ENCODE measurements at places on chromosomes 5 and 9. TPM values are rescaled to one million over a fixed set of nuclear protein-coding genes. Genes with fewer than 3 reads are reported as not detected.

NR4A3 gene
- 1.5 TPM for total RNA-seq

DNA sequence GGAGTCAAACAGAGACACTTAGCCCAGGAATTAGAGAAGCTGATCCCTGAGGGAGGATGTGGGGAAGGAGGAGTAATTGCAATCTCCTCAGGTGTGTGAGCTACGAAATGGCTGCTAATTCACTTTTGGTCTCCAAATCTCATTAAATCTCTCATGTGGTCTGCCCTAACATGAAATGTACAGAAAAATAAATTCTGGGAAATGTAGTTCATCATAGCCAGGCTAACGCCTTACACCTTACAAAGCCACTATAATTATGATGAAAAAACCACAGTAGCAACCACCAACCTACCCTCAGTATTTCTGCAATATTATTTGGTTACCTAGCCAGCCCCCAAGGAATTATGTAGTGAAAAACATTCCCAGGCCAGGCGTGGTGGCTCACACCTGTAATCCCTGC is 354.0 kb downstream of the TMEM167A start:
- H3K27ac ChIP-seq, result no peak overlapping the region
- no peak overlapping the region for H3K4me3 ChIP-seq
- no peaks in the 10 kb centered on the region for H3K27me3 ChIP-seq
- no peaks in the 10 kb centered on the region for H3K4me1 ChIP-seq
- no peaks in the 10 kb centered on the region for H3K36me3 ChIP-seq

DIRAS2 gene
- not detected for total RNA-seq

- no peak overlapping the region for H3K4me3 ChIP-seq
- no peak for DNase-seq
- no peaks in the 10 kb centered on the region for H3K36me3 ChIP-seq
- H3K27ac ChIP-seq, result no peak overlapping the region
- H3K27me3 ChIP-seq, result no peaks in the 10 kb centered on the region
These were observed 17.9 kb upstream of the SPIN1 start for GRCh38 chr9:88370346-88370745.

DNA sequence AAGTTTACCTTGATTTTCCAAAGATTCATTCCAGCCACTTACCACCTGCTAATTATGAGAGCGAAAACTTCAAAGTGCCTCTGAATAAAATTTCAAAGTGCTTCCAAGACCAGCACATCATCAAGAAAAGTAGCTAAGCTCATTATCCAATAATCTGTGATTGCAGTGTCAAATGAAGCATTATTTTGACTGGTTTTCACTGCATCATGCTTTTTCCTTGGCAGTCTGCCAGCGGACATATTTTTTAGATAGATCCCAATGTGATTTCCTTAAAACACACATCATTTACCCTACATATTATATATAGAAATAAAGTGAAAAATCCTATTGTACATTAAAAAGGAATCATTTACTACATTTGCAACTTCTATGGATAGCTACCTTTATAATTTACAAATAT is 508.6 kb upstream of the FAM174A start:
- H3K4me1 ChIP-seq, result no peaks in the 10 kb centered on the region
- DNase-seq, result no peak
- H3K27ac ChIP-seq, result no peak overlapping the region
- H3K27me3 ChIP-seq, result no peaks in the 10 kb centered on the region
- no peak overlapping the region for H3K4me3 ChIP-seq

DNA sequence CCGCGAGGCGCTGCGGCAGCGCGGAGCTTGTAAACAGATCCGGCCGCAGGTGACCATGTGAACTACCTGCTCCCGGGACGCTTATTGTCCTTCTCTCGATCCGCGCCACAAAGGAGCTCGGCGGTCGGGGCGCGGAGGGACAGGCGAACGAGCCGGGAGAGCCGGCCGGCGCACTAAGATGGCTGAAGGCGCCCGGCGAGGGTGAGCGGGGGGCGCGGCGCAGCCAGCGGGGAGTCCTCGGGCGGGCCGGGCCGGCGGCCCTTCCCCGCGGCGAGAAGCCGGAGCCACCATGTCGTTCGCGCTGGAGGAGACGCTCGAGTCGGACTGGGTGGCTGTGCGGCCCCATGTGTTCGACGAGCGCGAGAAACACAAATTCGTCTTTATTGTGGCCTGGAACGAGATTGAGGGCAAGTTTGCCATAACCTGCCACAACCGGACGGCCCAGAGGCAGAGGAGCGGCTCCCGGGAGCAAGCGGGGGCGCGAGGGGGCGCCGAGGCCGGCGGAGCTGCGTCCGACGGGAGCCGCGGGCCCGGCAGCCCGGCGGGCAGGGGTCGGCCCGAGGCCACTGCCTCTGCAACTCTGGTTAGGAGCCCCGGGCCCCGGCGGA is 535 bp downstream of the JMY start:
- peak overlapping the region; percentile 94 for H3K4me3 ChIP-seq
- H3K27ac ChIP-seq, result peak overlapping the region; percentile 69
- H3K27me3 ChIP-seq, result no peaks in the 10 kb centered on the region
- H3K36me3 ChIP-seq, result no peaks in the 10 kb centered on the region
- DNase-seq, result peak; percentile 16

GRCh38 chr9:121088576-121088975 is 13.8 kb downstream of the CNTRL start:
- no peak overlapping the region for H3K27ac ChIP-seq
- no peaks in the 10 kb centered on the region for H3K4me1 ChIP-seq
- H3K27me3 ChIP-seq, result no peaks in the 10 kb centered on the region
- no peak overlapping the region for H3K4me3 ChIP-seq
- no peak for DNase-seq

GRCh38 chr9:128382261-128382660 is 11.1 kb downstream of the URM1 start:
- no peak overlapping the region for H3K27ac ChIP-seq
- no peak overlapping the region for H3K4me3 ChIP-seq
- H3K27me3 ChIP-seq, result no peaks in the 10 kb centered on the region
- H3K36me3 ChIP-seq, result peaks cover 17% of the 10 kb centered on the region
- DNase-seq, result no peak

GRCh38 chr5:76718880-76719279 is 3.0 kb downstream of the F2R start:
- no peaks in the 10 kb centered on the region for H3K27me3 ChIP-seq
- peaks cover 47% of the 10 kb centered on the region for H3K4me1 ChIP-seq
- DNase-seq, result no peak

DNA sequence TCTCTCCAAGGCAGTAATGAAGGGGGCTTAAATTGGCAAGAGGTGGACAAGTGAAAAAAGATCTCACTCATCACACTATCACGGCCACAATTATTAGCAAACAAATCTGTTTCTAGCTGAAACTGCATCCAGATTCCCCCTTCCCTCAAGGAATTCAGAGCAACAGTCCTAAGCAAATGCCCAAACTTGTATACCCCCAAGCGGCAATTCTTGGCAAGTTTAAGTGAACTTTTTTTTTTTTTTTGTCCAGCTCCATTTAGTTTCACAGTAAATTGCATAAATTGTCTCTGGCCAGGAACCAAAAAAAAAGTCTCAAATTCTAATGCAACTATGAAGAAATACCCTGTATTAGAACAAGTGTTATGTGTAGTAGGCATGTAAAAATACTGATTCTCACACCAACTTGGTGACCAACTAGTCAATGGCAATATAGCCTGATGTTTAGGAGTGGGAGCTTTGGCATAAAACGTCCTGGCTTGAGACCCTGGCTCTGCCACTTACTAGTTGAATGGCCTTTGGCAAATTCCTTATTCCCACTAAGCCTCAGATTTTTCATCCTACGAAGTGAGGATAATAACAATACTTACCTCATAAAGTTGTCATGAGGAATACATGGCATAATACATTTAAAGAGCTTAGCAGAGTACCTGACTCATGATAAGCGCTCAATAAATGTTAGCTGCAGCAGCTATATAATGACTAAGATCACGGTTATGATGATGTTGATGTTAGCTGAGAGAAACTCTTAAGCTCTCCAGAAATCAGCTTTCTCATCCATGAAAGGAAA is 193.2 kb downstream of the ADAMTSL1 start:
- no peak overlapping the region for H3K4me3 ChIP-seq
- no peaks in the 10 kb centered on the region for H3K4me1 ChIP-seq
- H3K27me3 ChIP-seq, result no peaks in the 10 kb centered on the region
- no peak for DNase-seq
- no peak overlapping the region for H3K27ac ChIP-seq

GRCh38 chr5:106020894-106021293 is 1649.8 kb downstream of the EFNA5 start:
- no peak overlapping the region for H3K4me3 ChIP-seq
- DNase-seq, result no peak
- no peaks in the 10 kb centered on the region for H3K27me3 ChIP-seq
- H3K4me1 ChIP-seq, result no peaks in the 10 kb centered on the region
- H3K27ac ChIP-seq, result no peak overlapping the region

DNA sequence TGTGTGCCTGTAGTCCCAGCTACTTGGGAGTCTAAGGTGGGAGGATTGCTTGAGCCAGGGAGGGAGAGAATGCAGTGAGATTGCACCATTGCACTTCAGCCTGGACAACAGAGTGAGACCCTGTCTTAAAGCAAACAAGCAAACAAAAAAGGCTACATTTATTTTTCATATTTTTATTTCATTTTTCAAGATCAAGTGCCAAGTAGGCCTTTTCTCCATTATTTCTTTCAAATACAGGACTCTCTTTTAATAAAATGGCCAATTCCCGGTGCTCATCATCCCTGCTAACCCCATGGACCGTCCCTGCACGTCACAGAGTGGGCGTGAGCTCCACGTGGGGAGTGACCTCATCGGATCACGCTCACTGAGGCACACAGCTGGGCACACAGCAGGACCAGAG is 9.3 kb upstream of the GBGT1 start:
- no peaks in the 10 kb centered on the region for H3K4me1 ChIP-seq
- no peak overlapping the region for H3K27ac ChIP-seq
- no peak overlapping the region for H3K4me3 ChIP-seq
- no peak for DNase-seq
- peaks cover 11% of the 10 kb centered on the region for H3K27me3 ChIP-seq
- no peaks in the 10 kb centered on the region for H3K36me3 ChIP-seq

TLR4 gene
- 0.18 TPM for total RNA-seq

GRCh38 chr5:68110264-68110663 is 105.3 kb upstream of the PIK3R1 start:
- no peaks in the 10 kb centered on the region for H3K27me3 ChIP-seq
- no peaks in the 10 kb centered on the region for H3K36me3 ChIP-seq
- DNase-seq, result no peak
- no peak overlapping the region for H3K4me3 ChIP-seq
- no peak overlapping the region for H3K27ac ChIP-seq

DENND1A gene
- total RNA-seq, result 19.9 TPM

DNA sequence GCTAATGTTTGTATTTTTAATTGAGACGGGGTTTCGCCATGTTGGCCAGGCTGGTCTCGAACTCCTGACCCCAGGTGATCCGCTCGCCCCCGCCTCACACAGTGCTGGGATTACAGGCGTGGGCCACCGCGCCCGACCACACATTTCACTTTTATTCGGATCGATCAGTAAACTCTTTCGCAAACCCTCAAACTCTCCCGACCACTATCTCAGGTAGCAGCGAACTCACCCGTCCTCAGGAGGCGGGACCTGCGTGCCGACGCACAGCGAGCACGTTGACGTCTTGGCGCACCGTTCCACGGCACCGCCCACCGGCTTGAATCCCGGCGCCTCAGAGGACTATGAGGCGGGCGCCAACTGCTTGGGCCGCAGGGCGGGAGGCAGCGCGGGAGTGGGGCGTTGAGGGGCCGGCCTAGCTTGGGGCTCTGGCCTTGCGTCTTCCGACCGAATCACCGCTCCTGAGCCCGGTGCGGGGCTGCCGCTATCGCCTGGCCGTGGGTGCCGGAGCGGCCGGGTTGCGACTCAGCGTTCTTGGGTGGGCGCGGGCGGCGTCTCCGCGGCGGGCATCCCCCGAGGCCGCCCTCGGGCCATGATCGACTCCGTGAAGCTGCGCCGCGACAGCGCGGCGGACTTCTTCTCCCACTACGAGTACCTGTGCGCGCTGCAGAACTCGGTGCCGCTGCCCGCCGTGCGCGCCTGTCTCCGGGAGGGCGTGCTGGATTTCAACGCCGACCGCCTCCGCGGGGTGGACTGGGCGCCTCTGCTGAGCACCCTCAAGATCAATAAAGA is at the start of gene CEP78:
CEP78 (plus strand) TSS at position 314 of the 789 bp plus-strand sequence; CDS start at position 590, 276 bp downstream.
- H3K4me1 ChIP-seq, result peaks cover 9% of the 10 kb centered on the region
- peak; percentile 85 for DNase-seq
- H3K36me3 ChIP-seq, result peaks cover 8% of the 10 kb centered on the region
- peak within 1 kb of the TSS; percentile 100 for H3K4me3 ChIP-seq

FUBP3 gene
- 42.3 TPM for total RNA-seq

GRCh38 chr5:95086927-95087815 is 197.7 kb downstream of the MCTP1 start:
- H3K4me1 ChIP-seq, result peaks cover 2% of the 10 kb centered on the region
- H3K4me3 ChIP-seq, result no peak overlapping the region
- H3K27ac ChIP-seq, result no peak overlapping the region
- no peak for DNase-seq
- no peaks in the 10 kb centered on the region for H3K27me3 ChIP-seq
- no peaks in the 10 kb centered on the region for H3K36me3 ChIP-seq

- no peaks in the 10 kb centered on the region for H3K4me1 ChIP-seq
- H3K4me3 ChIP-seq, result no peak overlapping the region
- H3K27me3 ChIP-seq, result no peaks in the 10 kb centered on the region
These were observed 100.9 kb downstream of the SMARCA2 start for GRCh38 chr9:2116073-2116472.

DNA sequence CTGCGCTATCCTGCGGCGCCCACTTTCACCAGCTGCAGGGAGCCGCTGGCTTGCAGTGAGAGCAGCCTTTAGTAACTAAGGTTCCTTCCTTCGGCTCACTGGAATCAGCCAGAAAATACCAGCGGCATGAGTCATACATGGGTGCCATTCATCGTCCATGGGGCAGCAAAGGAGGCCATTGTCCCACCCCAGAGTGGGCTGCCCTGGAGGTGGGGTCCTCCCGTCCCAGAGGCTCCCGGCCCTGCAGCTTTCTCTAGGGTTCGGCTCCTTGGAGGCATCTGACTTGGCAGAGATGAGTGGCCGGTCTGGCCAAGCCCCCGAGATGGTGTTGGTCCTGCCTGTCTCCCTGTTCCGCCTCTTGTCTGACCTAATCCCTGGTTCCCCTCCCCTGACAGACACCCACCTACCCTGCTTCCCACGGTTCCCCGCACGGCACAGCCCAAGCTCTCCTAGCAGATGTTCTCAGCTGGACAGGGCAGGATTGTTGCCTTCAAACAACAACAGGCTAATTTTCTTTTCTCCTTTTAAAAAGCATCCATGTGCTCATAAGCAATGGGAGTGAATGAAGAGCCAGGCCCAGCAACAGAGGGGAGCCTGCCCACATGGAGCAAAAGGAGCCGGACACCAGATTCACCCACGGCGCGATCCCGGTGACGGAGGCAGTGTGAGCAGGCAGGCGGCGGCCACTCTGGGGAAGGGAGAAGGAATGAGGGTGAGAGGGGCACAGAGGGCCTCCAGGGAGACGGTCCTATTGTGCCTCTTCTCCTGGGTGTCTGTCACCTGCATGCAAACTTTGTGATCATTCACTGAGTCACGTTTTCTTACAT is 97.0 kb upstream of the COL5A1 start:
- H3K4me1 ChIP-seq, result no peaks in the 10 kb centered on the region
- no peaks in the 10 kb centered on the region for H3K27me3 ChIP-seq
- DNase-seq, result no peak
- no peak overlapping the region for H3K4me3 ChIP-seq

DNA sequence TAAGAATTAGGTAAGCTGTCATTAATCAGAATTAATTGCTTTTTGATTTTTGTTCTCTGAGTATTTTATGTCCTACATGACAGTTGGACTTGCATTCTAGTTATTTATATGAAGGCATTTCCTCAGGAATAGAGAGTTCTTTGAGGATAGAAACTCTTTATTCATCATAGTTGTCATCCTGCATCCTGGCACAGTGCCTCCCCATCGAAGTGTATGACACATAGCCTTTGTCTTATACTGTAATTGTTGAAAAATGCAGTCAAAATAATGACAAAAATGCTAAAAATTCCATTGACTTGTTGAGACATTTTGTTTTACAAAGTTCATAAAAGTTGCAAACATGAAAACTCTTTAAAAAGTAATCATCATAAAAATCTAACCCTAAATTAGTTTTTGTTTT is 36.5 kb downstream of the CFAP95 start:
- no peak overlapping the region for H3K27ac ChIP-seq
- H3K27me3 ChIP-seq, result no peaks in the 10 kb centered on the region
- H3K4me1 ChIP-seq, result no peaks in the 10 kb centered on the region
- H3K4me3 ChIP-seq, result no peak overlapping the region

All from T-cell (primary cell).